ENCODE measurements at places on chromosomes 7 and 10.

GRCh38 chr7:1529383-1530116 is 952 bp upstream of the MAFK start:
- no peak for DNase-seq

GRCh38 chr10:73529089-73529832 is 33.4 kb upstream of the PPP3CB start:
- DNase-seq: peak; percentile 91

- DNase-seq: no peak
Observed at GRCh38 chr10:7075110-7075509, 335.7 kb downstream of the SFMBT2 start.

GRCh38 chr10:97023401-97024167 is 162.2 kb downstream of the SLIT1 start:
- DNase-seq: no peak

GRCh38 chr10:123381224-123381623 is 227.0 kb downstream of the BUB3 start:
- DNase-seq: no peak

Measured in OCI-M1 (cell line).